Activated CD4-positive, alpha-beta memory T cell treated with anti-CD3 and anti-CD28 coated beads for 36 hours (primary cell): ENCODE measurements at places on chromosomes 1 and 21. TPM values are rescaled to one million over a fixed set of nuclear protein-coding genes. Genes with fewer than 3 reads are reported as not detected.

AGTRAP gene
- 18.0 TPM for total RNA-seq

LYPLA2 gene
- 71.1 TPM for total RNA-seq

HCRTR1 gene
- not detected for total RNA-seq

HRNR gene
- total RNA-seq: not detected

- H3K4me3 ChIP-seq: no peak overlapping the region
- no peaks in the 10 kb centered on the region for H3K4me1 ChIP-seq
- no peak overlapping the region for H3K27ac ChIP-seq
- peaks cover 3% of the 10 kb centered on the region for H3K36me3 ChIP-seq
- no peak for DNase-seq
- peaks cover 5% of the 10 kb centered on the region for H3K27me3 ChIP-seq
These were observed 88.4 kb downstream of the ERG start for GRCh38 chr21:38409907-38410306.

DNA sequence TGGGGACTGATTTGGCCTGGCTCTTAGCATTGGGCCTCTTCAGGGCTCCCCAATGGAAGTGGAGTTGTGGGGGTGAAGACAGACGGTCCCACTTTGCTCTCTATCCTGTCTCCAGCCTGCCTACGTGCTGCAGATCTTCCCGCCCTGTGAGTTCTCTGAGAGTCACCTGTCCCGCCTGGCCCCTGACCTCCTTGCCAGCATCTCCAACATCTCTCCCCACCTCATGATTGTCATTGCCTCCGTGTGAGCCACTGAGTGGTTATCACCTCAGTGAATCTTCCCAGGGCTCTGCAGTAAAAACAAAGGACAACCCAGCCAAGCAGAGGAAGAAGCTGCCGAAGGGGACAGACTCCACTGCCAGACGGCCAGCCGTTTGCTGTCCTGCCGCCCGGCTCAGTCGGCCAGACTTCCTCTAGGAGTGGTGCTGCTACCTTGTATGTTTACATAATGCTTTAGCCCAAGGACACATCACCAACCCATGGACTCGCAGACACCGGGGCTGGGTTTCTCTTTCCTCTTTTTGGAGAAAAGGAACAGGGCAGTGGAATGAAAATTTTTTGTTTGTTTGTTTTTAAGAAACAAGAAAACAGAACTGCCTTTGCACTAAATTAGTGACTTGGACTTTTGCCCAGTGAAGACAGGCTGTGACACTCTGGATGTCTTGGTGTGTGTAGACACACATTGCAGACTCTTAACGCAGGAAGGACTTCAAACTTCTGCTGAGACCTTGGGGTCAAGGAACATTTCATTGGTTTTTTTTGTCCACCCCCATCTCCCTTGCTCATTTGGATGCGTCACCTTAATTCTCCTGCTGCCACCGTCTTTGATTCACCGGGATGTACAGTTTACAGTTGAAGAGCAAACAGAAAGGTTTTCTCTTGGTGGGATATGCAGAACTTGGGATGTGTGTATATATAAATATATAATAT lies 36.5 kb downstream of the ZBTB17 start:
- H3K27me3 ChIP-seq: no peaks in the 10 kb centered on the region
- peaks cover 10% of the 10 kb centered on the region for H3K4me1 ChIP-seq

GRCh38 chr1:2091611-2092604 lies 41.7 kb downstream of the PRKCZ start:
- peaks cover 3% of the 10 kb centered on the region for H3K4me1 ChIP-seq
- H3K27me3 ChIP-seq: no peaks in the 10 kb centered on the region
- no peak overlapping the region for H3K4me3 ChIP-seq
- no peak overlapping the region for H3K27ac ChIP-seq

DNA sequence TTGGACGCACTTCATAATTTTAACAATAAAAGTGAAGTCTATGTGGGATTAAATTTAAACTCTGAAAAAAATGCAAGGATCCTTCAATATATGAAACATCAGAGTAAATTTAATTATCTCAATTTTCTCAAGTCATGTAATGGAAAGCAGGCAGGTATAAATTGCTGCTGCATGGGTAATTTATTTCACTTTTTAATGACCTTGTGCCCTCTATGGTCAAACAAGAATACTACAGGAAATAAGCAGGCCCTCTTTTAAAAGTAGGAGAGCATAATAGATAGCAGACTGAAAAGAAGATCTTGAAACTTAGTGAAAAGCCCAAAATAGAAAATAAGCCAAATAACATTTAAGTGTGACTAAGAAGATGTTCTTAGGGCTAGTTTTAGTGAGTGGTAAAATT lies 22.9 kb downstream of the BCAS2 start:
- peaks cover 4% of the 10 kb centered on the region for H3K36me3 ChIP-seq
- no peak overlapping the region for H3K27ac ChIP-seq
- H3K4me3 ChIP-seq: no peak overlapping the region
- DNase-seq: no peak
